ENCODE measurements at places on chromosomes 6 and 20.

DNA sequence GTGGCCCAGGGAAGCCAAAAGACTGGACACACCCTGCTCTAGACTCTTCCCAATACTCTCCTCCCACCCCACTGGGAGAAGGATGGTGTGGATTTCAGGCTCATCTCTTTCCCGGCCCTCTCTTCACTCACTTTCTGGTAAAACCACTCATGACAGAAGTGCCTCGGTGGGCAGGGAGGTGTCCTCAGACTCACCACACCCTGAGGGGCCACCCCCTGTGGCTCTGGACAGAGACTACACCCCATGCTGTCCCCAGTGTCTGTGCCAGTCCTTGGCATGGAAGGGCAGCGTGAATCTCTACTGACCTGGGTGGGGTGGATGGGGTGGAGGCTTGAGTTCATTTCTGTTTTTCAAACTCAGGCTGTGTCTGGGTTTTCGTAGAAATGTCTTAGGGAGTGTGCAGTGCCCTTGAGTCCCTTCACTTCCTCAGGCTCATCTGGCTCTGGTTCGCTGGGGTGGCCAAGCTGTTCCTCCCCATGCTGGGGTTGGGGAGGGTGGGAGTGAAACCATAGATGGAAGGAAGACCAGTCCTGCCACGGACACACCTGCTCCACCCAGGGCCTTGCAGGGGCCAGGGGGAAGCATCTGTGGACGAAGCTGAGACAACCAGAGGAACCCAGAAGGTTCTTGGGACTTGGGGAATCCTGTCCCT lies 59.1 kb downstream of the EZR start:
- no peak for DNase-seq

DNA sequence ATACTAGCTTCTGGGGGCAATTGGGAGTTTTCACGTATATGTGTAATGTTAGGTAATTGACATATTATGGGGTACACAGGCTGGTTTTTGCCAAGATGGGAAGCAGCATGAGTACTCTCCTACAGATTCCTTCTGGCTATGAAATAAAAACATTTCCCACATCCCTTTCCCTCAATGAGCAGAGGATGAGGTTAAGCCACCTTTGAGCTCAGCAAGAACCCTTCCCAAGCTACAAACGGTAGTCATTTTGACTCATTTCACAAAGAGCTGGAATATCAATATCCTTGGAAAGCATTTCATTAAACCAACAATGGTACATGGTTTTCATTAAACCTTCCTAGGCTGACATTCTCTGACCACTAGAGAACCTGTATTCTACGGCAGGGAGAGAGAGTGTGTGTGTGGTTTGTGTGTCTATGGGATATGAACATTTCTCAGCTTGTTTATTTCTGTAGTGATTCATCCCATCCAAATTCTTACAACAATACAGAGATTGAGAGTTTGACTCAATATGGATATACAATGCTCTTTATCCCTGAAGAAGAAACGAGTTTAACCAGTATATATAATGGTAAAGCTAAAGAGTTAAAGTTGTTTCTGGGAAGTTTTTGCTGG lies 119.5 kb downstream of the ARHGAP18 start:
- DNase-seq, result no peak

GRCh38 chr6:3088446-3088845 lies 20.2 kb downstream of the RIPK1 start:
- DNase-seq, result no peak

- no peak for DNase-seq
These were observed 58.9 kb downstream of the KIZ start for GRCh38 chr20:21184819-21185218.

GRCh38 chr6:98634569-98634968 lies 199.8 kb upstream of the POU3F2 start:
- no peak for DNase-seq

GRCh38 chr20:40339661-40340449 lies 349.2 kb downstream of the MAFB start:
- no peak for DNase-seq

GRCh38 chr20:24501764-24502556 lies 32.5 kb downstream of the SYNDIG1 start:
- DNase-seq, result no peak

GRCh38 chr6:9292975-9293374 lies 857.6 kb upstream of the SLC35B3 start:
- no peak for DNase-seq

DNA sequence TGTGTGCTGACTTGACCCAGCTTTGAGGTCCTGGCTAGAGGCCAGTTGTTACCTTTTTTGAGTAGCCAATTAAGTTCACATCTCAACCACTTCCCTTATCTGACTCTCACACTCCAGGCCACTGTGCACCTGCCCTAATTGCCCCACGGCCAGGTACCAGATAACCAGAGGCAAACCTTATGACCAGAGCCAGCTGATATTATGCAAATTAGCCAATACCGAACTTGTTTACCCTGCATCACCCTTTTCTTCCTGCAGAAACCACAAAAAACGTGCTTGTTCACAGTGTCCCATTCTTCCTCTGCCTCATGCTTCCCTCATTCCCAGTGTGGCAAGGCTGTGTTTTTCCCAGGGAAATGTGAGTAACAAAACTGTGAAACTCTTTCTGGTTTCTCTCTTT lies 89.3 kb downstream of the HTR1B start:
- peak; percentile 7 for DNase-seq

GRCh38 chr6:109660526-109661320 lies 30.3 kb downstream of the AK9 start:
- DNase-seq, result no peak

GRCh38 chr6:132661906-132662305 lies 2.9 kb upstream of the TAAR1 start:
- DNase-seq, result no peak

- peak; percentile 17 for DNase-seq
These were observed 43.1 kb upstream of the TNFAIP3 start for GRCh38 chr6:137823826-137824555.

GRCh38 chr6:110329348-110329713 lies 28.8 kb downstream of the METTL24 start:
- DNase-seq, result no peak

DNA sequence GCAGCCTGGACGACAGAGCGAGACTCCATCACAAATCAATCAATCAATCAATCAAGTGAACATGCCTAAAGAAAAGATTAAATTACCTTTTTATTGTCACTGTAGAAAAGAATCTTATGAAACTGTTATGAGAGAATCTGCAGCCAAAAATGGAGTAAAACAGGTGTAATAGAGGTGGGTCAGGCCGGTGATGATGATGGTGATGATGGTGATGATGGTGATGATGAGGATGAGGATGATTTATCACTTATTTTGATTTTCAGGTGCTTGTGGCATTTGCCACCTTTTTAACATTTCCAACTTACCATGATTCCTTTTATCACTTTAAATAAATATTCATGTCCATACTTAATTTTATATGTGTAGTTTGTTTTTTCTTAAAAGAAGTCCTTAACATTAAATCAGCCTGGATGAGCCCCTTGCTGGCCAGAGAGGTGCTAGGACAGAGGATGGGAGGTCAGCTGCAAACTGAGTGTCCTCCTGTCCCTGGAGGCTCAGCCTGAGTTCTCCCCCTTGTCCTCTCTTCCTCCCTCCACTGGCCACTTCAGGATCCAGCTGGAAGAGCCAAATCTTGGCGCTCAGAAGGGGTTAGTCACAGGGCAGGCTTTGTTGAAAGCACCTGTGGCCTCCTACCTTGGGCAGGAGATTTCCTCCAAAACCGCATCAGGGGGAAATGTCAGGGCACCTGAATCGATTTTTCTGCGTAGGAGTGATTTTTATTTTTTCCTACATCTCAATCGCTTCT lies 32.6 kb downstream of the SLC2A10 start:
- DNase-seq, result no peak

Data from NCI-H526 treated with DMSO at 0.1 percent for 48 hours (cell line).